Activated CD4-positive, alpha-beta T cell treated with anti-CD3 and anti-CD28 coated beads for 1 hour (primary cell): ENCODE measurements at places on chromosomes 6 and 20.

DNA sequence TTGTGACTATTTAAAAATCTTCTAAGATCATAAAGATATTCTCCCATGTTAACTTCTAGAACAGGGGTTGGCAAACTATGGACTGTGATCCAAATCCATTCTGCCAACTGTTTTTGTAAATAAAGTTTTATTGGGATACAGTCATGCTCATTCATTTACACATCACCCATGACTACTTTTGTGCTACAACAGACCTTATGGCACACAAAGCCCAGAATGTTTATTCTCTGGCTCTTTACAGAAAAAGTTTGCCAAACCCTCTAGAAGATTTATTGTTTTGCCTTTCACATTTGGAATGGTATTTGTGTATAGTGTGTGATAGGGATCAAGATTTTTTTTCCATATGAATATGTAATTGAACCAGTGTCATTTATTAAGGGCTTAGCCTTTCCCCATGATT lies 341.7 kb downstream of the CD83 start:
- DNase-seq: no peak

GRCh38 chr6:126628125-126628524 lies 288.2 kb downstream of the CENPW start:
- DNase-seq: no peak

GRCh38 chr6:122052346-122052900 lies 347.0 kb upstream of the HSF2 start:
- no peak for DNase-seq

- DNase-seq: no peak
Observed at GRCh38 chr6:158419339-158419909, 107.2 kb downstream of the TULP4 start.

DNA sequence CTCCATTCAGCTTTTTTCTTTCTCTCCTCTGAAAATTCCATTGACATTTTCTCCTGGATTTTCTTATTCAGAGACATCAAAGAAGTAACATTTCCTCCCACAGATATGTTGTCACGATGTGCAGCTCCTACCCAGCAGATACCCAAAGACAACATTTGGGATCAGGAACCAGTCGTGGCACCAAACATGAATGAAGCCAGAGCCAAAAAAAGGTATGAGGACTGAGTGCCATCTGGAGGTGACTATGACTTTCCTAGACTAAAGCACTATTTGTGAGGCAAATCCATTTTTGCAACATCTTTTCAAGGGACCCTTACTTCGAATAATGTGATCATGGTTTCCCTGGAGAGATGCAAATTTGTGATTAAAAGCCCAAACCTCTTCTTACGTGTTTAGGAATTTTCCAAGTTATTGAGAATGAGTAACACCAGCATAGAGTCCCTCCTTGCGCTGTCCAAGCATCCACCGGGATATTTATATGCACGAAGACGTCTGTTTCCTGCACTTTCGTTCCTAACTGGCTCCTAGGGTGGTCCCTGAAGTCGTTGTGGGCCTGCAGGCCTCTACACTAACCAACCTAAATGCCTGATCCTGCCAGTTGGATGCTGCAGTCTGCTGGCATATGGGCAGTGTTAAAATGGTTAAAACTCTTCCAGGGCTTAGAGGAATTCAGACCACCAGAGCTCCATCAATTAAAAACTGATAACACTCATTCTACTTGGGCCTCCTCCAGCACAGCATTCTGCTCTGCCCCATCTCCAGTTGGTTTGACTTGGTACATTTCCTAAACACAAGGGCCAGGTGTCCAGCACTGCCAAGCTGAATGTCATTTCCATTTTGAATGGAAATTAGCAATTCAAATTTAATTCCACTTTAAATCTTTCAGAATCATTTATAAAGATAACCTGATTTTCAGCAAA lies 256.6 kb downstream of the C6orf118 start:
- DNase-seq: no peak

- DNase-seq: peak; percentile 40
Observed at GRCh38 chr6:167141667-167142432, 15.9 kb downstream of the GPR31 start.

DNA sequence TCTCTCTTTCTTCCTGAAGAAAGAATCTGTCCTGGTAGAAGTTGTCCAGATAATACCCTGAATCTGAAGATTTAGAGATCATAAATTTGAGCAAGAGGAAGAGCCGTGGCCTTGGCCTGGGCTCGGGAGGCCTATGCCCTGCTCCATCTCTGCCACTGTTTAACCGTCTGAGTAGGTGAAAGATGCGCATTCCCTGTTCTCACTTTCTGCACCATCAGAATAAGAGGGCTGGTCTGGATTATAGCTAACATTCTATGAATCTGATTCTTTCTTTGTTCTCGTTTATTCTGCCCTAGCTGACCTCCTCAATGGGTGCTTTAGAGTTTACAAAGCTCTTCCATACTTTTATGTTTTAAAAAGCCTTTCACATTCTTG lies 51.3 kb downstream of the ELOVL4 start:
- DNase-seq: no peak

- no peak for DNase-seq
Observed at GRCh38 chr6:43846556-43846955, 76.5 kb downstream of the VEGFA start.

GRCh38 chr6:14754751-14755513 lies 490.9 kb upstream of the JARID2 start:
- DNase-seq: no peak

DNA sequence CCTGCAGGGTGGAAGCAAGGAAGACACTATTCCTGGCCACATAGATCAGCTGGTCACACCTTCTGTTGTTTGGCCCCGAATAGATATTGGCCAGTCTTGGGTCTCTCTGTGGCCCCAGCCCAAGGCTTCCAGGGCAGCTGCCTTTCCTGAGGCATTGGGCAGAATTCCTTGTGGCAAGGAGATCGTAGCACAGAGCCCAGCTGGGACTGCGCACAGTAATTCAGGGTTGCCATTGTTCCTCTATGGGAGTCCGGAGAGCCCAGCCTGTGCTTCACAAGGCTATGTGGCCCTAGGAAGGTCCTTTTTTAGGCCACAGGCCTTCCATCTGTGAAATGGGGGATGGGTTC lies 6.9 kb downstream of the SGK2 start:
- no peak for DNase-seq

DNA sequence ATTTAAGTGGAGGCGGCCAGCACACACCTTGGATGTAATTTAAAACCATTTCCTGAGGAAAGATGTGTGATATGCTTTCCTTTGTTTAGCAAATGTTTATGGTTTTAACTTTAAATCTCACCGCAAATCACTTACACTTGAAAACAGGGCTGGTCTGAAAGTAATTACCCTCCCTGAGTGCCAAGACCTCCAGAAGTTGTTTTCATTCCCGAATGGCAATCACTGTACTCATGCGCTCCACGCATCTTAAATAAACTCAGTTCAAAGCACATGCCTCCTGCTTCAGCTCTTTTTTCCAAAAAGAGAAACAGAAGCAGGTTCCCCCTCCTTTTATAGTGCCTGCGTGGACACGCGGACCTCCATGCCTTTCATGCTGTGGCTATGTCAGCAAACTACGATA lies 224.0 kb downstream of the SMOC2 start:
- no peak for DNase-seq

DNA sequence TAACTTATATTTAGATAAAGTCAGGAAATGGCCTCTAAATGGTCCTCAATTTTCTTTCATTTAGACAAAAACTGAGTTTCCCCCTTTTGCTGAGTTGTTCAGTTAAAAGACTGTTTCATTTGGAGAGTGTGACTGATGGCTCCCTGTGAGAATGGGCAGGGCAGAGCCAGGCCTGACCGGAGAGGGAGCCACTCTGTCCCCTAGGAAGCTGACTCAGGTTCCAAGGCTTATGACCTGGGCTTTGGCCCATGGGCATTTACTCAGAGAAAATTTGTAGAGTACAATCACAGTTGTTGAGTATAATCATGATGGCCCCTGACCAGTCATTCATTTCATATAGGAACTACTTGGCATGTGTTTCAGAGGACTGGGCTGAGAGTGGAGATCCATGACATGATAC lies 37.0 kb upstream of the AIG1 start:
- no peak for DNase-seq

- DNase-seq: no peak
Observed at GRCh38 chr20:19727251-19727847, 30.7 kb upstream of the RIN2 start.

DNA sequence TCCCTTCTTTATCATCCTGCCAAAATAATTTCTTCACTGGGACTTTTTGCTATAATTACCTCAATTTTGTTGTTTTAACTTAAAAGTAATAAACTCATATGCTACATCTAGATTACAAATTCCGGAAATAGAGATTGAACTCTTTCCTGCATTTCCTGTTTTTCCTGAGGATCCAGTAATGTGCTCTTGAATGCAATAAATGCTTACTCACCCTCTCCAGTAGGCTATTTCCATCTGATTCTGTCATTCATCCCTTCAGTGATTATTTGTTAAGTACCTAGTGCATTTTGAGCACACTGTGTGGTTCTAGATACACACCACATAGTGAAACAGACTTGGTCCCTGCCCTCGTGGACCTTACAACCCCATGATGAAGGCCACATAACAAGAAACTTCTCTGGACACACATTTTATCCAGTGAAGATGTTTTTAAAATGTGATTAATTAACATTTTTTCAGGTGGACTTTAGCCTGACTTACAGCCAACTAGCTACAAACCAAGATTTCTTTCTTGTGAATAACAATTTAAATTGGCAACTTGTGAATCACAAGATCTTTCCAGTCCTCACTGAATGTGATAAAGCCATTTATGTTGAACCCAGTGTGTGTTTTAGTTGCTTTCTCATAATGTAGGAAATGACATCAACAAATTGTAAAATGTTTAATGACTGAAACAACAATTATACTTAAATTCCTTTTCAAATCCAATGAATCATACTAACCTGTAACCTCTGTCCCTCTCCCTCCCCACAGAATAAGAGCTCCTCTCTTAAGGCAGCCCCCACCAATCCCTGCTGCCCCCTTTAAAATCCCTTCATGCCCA lies 272.3 kb downstream of the KHDC1L start:
- DNase-seq: no peak

DNA sequence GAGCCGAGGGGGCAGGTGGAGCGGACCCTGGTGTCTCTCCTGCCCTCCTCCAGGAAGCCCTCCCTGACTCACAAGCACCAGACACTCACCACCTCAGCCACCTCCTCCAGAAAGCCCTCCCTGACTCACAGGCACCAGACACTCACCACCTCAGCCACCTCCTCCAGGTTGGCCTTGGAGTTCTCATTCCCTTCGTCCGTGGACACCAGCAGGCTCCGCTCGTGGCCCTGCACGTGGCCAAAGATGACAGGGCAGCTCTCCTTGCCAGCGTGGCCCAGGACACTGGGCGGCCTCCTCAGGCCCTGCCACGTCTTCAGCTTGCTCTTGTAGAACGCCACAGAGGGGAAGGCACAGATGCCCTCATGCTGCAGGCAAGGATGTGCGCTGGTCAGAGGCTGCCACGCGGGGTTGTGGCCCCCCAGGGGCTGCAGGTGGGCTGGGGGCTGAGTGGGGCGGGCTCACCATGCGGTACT lies 6.4 kb downstream of the FNDC11 start:
- DNase-seq: no peak

DNA sequence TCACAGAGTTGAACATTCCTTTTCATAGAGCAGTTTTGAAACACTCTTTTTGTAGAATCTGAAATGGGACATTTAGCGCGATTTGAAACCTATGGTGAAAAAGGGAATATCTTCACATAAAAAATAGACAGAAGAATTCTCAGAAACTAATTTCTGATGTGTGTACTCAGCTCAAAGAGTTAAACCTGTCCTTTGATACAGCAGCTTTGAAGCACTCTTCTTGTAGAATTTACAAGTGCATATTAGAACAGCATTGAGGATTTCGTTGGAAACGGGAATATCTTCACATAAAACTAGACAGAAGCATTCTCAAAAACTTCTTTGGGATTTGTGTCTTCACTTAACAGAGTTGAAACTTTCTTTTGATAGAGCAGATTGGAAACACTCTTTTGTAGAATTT lies 650.7 kb upstream of the ZNF337 start:
- no peak for DNase-seq

DNA sequence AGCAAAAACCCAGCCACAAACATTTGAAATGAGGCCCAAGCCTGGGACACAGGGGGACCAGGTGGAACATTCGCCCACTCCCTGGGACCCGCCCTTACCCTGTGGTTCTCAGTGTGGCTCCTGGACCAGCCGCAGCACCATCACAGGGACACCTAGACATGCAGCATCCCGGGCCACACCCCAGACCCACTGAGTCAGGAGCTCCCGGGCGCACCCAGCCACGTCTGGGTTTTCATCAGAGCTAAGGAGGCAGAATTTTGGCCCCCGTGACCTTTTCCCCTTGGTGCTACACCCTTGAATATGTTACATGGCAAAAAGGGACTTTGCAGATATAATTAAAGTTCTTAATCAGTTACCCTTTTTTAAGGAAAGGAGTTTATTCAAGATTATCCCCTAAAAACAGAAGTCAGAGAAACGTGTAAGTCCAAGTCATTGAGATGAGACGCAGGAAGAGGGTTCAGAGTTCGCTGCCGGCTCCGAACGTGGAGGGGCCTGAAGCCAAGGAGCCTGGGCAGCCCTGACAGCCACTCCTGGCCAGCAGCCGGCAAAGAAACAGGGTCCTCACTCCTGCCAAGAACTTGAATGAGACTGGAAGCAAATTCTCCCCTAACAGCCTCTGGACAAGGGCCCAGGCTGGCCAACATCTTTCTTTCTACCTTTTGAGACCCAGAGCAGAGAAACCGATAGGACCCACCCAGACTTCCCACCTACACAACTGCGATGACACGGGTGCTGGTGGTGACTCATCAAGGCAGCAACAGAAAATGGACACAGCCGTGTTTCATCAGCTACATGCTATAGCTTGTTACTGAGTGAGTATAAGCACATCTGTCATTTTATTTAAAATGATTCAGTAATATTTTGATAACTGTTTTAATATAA lies 25.3 kb downstream of the BFSP1 start:
- no peak for DNase-seq

- DNase-seq: no peak
Observed at GRCh38 chr6:255041-255750, 37.1 kb upstream of the DUSP22 start.

- no peak for DNase-seq
Observed at GRCh38 chr6:154592199-154592860, 81.8 kb upstream of the CNKSR3 start.
